Activated T-cell treated with anti-CD3 and anti-CD28 coated beads, Interleukin-2, amount 50 U/mL, for 24 hours (primary cell): ENCODE measurements at places on chromosomes 5 and 9.

GRCh38 chr5:149887622-149888183, 56.9 kb downstream of the PDE6A start:
- DNase-seq: no peak

DNA sequence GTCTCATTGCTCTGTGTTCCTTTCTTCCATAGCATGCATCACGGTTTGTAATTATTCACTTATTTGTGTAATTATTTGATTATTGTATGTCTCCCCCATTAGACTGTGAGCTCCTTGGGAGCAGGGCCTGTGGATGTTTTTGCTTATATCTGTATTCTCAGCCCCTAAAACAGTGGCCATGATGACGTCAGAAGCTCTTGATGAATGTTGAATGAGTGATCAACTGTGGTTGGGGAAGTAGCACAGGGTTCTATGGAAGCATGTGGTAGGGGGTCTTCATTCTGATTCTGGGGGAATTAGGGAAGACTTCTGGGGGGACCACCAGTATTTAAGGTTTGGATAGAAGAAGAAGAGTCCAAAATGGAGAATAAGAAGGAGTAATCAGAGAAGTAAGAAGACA, 6.0 kb downstream of the DNAI1 start:
- DNase-seq: no peak

DNA sequence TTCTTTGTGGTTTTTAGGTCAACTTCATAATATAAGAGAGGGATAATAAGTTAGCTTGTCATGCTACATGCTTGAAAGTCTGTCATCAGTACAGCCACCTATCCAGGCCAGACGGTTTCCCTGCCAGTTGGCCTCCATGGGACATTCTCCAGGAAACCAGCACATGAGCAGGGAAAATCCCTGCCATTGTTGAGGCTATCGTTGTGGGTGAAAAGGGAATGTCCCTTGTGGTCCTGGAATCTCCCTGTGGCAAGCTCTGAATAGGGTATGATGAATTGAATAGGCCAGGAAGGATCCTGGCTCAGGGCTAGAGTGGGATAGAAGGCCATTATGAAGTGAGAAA, 12.3 kb downstream of the F2RL1 start:
- DNase-seq: no peak

DNA sequence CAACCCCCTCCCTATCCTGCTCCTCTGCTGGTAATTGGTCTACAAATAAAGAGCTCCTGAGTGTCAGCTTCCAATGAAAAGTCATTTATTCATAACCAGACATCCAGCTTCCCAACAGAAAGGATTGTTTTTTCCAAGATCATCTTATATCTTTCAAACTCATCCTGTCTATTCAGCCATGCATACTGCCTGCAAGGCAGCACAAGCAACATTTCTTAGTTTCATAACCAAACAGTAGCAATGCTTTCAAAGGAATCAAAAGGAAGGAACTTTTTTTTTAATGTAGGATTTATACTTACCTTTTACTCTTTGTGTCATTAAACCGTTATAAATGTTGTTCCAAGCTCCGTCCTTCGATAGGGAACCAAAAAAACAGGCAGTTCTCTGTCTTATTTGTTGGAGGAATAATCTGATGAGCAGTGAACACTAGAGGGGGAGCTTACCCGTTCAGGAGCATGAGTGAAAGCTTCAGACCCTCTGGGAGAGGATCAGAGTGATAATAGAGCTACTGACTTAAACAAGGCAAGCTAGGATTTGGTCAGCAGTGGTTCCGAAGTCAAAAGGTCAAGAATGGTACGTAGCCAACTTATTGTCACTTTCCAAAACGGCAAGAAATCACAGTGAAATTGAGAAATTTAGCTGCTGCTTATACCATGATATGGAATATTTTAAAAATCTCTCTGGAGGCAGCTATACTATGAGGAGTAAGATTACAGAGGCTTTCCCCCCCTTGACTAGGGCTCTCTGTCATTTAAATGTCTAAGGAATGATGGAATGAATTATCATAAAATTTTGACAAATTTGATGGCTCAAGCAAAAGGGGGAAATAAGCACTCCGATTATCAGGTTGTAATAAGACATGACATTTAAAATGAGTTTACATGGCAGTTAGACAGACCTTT, 892.9 kb downstream of the NR2F1-AS1 start:
- no peak for DNase-seq

DNA sequence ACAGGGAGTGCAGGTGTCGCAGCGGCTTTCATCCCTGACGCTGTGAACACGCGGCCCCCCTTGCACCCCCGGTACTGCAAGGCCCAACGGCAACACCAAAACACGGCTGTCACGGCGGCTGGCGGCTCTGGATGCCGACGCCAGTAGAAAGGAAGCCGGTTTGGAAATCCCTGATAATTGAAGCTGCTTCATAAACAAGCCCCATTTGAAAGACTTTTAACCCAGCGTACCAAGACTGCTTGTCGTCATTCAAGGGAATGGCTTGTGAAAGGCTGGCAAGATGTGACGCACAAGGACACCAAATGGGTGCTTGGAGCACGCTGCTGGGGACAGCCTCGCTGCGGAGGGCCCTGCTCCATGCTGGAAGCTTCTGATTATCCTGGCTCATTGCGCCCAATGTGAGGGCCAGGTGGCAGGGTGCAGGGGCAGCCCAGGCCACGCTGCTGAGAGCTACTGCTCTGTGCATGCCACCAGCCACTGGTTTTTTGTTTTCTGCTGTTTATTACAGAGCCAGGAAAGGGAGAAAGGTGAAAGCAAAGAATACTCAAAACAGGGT, 63.1 kb downstream of the GTF3C4 start:
- no peak for DNase-seq

GRCh38 chr9:72932619-72933018, 20.2 kb downstream of the ALDH1A1 start:
- DNase-seq: no peak
